ENCODE measurements at places on chromosomes 5 and 9.

DNA sequence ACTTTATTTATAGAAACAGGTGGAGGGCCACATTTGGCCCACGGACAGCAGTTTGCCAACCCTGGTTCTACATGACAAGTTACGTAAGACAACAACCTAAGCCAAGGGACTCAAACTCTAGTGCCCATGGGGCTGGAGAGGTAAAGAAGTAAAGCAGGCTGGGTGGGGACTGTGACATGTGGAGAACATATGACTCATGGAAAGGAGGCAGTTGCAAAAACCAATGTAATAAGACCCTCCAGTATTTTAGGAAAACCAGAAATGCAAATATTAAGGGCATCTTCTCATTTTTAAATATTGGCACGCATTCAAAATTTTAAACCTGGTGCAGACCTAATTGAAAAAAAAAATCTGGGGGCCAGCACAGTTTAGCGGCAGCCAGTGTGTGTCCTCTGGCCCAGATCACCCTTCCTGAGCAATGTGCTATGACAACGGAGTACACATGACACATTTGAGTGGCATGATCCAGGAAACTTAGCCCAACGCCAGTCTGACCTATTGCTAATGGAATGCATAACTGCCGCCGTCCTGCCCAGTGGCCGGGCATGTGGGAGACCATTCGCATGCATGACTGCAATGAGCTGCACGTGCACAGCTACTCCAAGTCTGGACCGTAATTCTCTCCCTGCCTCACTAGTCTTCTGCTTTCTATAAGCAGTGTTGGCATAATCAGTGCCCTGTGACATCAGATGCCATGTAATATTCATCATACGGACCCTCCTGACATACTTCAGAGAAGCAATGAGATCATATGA lies 97.2 kb downstream of the SH3TC2 start:
- DNase-seq, result no peak

DNA sequence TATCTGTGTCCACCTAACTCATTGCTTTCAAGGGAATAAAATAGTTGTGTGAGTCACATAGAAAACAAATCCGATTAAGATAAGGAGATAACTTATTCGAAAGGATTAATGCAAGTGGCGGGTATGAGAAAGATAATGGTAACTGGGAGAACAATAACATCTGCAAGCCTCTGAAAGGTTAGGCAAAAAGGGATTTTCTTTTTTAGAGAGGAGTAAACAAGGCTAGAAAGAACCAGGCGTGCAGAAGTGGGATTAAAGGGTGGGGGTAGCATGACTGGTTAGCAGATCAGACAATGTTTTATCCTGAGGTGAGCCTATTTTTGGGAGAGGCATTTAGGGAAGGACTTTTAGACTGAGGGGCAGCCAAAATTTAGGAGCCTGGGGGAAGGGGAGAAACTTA lies 34.7 kb upstream of the JMY start:
- no peak for DNase-seq

DNA sequence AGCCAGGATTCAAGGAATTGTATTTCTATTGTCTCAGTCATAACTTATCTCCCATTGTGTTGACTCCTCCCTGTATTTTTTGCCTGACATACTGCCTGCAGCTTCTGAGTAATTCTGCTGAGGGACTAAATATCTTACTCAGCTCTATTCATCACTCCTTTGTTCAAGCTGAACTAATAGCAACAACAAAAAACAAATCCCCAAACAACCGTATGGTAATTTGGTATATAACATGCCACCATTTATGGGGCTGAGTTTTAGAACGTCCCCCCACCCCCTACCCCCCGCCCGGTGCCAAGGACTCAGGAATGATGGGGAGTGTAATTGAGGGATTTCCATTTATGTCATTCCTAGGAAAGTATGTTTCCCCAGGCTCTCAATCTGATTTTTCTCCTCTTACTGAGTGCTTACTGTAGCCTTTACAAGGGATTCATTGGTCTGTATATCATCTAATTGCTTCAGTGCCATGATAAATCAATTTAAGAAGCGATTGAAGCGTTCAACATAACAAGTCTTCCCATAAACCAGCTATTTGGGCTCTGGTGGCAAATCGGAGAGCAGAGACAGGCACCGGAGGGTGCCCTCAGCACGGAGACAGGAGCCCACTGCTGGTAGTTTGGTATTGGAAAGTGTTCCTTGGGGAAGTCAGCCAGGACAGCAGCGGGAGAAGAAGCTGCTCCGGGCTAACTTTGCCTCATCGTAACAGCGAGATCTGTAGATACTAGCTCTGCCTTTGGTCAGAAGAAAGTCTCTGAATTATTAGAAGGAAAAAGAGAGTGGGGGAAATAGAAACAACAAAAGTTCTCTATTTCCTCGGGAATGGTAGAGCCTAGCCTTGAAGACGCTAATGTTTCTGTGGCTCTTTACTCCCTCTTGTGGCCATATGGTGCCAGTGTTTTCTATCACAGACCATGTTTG lies 40.7 kb upstream of the HSD17B4 start:
- peak; percentile 71 for DNase-seq

DNA sequence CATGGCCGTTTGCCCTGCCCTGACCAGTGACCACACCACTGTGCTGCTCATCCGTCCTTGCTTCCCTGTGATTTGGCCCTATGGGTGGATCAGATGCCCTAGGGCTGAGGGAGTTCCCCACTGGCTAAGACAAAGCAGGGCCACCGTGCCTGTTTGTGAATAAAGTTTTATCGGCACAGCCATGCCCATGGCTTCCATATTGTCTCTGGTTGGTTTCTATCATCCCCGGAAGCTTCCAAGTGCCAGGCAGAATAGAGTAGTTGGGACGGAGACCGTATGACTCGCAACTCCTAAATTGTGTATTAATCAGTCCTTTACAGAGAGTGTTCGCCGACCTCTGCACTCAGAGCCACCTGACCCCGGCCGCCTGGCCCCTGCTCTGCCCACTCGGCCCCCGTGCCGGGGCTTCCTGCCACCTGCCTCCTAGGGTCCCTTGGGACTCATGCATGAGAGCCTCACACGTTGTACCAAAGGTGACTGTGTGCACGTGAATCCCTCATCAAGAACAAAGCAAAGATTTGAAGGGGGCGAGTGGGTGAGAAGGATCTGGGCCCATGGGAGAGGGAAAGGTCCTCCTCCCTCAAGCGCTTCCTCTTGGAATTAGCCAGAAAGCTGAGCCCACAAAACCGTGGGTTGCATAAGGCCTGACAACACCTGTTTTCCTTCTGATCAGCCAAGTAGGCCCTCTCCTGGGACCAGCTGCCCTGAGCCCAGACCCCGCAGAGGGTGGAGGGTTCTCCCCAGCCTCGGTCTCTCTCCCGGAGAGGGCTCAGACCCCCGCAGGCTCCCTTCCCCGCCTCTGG lies 11.7 kb upstream of the FCN2 start:
- DNase-seq, result no peak

GRCh38 chr5:105172918-105173317 lies 1610.3 kb upstream of the NUDT12 start:
- DNase-seq, result no peak

DNA sequence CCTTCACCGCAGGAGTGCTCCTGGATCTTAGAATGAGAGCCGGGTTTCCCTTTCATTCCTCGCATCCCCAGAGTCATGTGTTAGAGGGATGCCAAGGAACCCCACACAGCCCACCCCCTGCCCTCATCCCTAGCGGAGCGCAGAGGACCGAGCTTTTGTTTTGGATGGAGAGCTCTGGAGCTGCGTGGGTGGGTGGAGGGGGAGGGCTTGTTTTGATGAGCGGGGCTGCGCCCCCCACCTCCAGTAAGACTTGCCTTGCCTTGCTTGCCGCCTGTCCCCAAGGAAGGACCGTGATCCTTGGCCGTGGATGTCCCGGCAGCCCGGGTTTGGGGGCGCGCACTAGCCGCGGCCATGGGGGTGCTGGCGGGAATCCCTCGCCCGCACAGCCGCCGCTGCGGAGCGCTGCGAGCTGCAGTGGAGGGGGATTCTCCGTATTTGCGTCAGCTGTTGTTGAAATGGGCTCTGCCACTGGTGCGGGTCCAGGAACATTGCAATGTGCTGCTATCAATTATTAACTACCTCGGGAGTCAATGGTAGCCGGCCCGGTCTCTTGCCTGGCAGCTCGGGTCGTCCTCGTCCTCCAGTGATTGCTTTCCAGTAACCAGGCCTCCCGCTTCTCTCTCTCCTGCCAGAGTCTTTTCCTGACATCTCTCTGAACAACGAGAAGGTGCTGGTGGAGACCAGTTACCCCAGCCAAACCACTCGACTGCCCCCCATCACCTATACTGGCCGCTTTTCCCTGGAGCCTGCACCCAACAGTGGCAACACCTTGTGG lies 1.0 kb downstream of the EGR1 start:
- DNase-seq, result no peak

DNA sequence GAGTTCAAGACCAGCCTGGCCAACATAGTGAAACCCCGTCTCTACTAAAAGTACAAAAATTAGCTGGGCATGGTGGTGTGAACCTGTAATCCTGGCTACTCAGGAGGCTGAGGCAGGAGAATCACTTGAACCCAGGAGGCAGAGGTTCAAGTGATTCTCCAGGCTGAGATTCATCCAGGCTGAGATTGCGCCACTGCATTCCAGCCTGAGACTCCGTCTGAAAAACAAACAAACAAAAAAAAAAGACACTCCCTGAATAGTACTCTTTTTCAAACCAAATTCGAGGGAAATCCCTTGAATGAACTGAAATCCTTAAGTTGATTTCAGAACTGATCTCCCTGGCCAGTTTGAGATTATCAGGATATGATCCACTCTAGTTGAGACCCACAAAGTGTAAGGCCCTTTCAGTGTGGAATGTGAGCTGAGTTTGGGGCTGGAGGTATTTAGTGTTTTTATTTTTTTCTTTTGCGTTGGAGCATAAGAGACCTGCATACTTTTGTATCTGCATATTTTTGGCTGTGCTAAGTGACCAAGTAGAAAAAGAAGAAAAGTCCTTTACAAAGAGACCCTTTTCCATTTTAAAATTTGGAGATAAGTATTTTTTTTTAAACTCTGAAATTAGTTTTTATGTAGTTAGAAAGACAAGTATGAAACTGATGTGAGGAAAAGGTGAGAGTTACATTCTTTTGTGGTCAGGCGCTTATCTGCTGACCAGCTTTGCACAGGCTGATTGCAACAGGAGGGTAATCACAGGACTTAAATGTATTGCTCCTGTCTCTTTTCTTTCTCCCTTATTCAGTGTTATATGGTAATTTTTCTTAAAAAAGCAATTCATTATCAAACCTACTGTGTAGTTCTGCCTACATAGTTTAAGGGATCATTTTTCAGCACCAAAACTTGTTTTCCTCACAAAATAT lies 42.9 kb downstream of the TMEFF1 start:
- no peak for DNase-seq

GRCh38 chr5:88760527-88760926 lies 122.5 kb downstream of the MEF2C start:
- DNase-seq, result no peak

DNA sequence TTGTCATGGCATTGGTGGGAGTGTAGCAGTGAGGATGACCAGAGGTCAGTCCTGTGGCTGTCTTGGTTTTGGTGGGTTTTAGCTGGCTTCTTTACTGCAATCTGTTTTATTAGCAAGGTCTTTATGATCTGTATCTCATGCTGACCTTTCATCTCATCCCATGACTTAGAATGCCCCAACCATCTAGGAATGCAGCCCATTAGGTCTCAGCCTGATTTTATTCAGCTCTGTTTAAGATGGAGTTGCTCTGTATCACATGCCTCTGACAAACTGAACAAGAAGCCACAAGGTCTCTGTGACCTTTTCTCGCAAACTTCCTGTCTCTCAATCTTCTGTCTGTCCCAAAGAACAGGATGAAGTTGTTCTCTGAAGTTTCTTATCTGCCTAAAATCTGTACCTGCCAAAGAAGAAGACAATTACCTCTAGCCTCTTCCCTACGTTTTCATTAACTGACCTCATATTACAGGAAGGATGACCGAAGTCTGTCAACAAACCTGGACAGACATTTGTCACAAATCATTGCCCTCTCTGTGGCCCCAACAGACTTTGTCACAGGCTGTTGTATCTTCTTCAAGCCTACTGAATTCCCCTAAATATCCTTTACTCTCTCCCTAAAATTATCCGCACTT lies 284.2 kb upstream of the SEMA6A start:
- DNase-seq, result no peak

- DNase-seq, result no peak
These were observed 23.4 kb downstream of the NCS1 start for GRCh38 chr9:130195638-130196037.

DNA sequence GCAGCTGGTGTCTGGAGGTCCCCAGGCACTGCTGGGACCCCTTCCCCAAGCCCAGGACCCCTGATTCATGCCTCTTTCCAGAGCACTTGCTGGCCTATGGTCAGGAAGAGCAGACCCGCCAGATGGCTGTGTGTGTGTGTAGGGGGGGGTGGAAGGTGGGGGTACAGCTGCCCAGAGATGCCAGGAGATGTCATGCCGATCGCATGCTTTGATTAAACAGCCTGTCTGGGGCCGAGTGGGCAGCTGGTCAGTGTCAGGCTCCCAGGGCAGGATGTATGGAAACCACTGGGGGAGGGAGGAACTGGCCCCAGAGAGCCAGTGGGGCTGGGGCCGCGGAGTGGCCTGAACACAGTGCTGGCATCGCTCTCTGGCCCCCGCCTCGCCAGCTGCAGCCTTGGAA lies 23.7 kb downstream of the RXRA start:
- DNase-seq, result no peak

DNA sequence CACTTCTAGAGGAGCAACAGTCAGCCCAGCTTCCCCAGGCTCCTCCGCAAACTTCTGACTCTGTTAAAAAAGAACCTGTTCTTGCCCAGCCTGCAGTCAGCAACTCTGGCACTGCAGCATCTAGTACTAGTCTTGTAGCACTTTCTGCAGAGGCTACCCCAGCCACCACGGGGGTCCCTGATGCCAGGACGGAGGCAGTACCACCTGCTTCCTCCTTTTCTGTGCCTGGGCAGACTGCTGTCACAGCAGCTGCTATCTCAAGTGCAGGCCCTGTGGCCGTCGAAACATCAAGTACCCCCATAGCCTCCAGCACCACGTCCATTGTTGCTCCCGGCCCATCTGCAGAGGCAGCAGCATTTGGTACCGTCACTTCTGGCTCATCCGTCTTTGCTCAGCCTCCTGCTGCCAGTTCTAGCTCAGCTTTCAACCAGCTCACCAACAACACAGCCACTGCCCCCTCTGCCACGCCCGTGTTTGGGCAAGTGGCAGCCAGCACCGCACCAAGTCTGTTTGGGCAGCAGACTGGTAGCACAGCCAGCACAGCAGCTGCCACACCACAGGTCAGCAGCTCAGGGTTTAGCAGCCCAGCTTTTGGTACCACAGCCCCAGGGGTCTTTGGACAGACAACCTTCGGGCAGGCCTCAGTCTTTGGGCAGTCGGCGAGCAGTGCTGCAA lies 72.8 kb downstream of the NUP214 start:
- DNase-seq, result no peak

- DNase-seq, result no peak
These were observed 225.6 kb downstream of the ARHGEF28 start for GRCh38 chr5:73851471-73852181.

Data from DMS 273 treated with DMSO at 0.1 percent for 48 hours (cell line).